Glutamatergic neuron (in vitro differentiated cells): ENCODE measurements at places on chromosomes 5 and 9. TPM values are rescaled to one million over a fixed set of nuclear protein-coding genes. Genes with fewer than 3 reads are reported as not detected.

SPAG8 gene
- not detected for total RNA-seq

NMUR2 gene
- not detected for total RNA-seq

TICAM2 gene
- total RNA-seq: 0.42 TPM

SLC6A19 gene
- not detected for total RNA-seq

GABBR2 gene
- 116 TPM for total RNA-seq

MARCHF3 gene
- 5.7 TPM for total RNA-seq

CEP78 gene
- 29.7 TPM for total RNA-seq

EDIL3 gene
- total RNA-seq: 220 TPM

OCLN gene
- 4.3 TPM for total RNA-seq

SPINK13 gene
- not detected for total RNA-seq

COL23A1 gene
- 2.9 TPM for total RNA-seq

CA9 gene
- total RNA-seq: not detected

RNF224 gene
- 0.39 TPM for total RNA-seq

SYNPO gene
- 16.1 TPM for total RNA-seq

CER1 gene
- total RNA-seq: 3.0 TPM

SH3RF2 gene
- not detected for total RNA-seq

OR13C8 gene
- not detected for total RNA-seq

HEMGN gene
- not detected for total RNA-seq

GABRA1 gene
- not detected for total RNA-seq

MSMP gene
- total RNA-seq: not detected

WDR41 gene
- 49.3 TPM for total RNA-seq

CRHBP gene
- total RNA-seq: not detected

LRRC8A gene
- 93.0 TPM for total RNA-seq

ARL14EPL gene
- total RNA-seq: not detected

FASTKD3 gene
- total RNA-seq: 7.4 TPM

RASGEF1C gene
- total RNA-seq: 21.1 TPM

ADAMTSL1 gene
- 0.91 TPM for total RNA-seq

SLC25A48 gene
- 1.7 TPM for total RNA-seq

ZNF79 gene
- total RNA-seq: 10.0 TPM

PCDHA13 gene
- total RNA-seq: 10.2 TPM

PAPPA gene
- total RNA-seq: 10.5 TPM

RAB3C gene
- 36.2 TPM for total RNA-seq

PLAC8L1 gene
- 2.2 TPM for total RNA-seq

THBS4 gene
- 41.1 TPM for total RNA-seq

CDX1 gene
- total RNA-seq: not detected

ST6GALNAC6 gene
- 26.1 TPM for total RNA-seq

TUSC1 gene
- 7.4 TPM for total RNA-seq
